ENCODE measurements at places on chromosomes 3 and 15. TPM values are rescaled to one million over a fixed set of nuclear protein-coding genes. Genes with fewer than 3 reads are reported as not detected.
A peak's percentile ranks its signal among the peaks of the same experiment; 100 is the strongest.

DNA sequence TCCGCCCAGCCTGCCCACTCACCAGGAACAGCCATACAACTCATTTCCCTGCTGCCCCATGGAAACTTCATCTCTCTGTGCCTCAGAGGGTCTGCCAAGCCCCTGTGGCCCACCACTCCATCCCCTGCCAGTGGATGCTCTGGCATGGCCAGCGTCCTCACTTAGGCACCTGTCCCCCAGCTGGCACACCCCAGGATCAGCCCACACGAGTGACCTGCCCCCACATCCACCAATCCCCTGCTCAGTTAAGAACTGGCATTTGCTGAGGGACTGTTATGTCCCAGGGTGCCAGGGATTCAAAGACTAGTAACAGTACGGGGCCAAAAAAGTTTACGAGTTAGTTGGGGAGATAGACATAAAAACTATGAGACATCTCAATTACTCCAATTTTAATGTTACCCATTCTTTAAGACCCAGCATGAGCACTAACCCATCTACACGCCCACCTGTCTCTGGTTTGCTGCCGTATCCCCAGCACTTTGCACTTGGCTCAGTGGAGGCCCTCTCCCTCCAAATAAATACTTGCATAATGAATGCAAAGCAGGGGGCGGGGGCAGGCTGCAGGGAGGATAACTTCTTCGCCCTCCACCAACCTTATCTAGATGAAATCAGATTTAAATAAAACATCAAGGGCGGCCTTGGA lies 11.6 kb upstream of the BAHD1 start:
- DNase-seq = no peak

DNA sequence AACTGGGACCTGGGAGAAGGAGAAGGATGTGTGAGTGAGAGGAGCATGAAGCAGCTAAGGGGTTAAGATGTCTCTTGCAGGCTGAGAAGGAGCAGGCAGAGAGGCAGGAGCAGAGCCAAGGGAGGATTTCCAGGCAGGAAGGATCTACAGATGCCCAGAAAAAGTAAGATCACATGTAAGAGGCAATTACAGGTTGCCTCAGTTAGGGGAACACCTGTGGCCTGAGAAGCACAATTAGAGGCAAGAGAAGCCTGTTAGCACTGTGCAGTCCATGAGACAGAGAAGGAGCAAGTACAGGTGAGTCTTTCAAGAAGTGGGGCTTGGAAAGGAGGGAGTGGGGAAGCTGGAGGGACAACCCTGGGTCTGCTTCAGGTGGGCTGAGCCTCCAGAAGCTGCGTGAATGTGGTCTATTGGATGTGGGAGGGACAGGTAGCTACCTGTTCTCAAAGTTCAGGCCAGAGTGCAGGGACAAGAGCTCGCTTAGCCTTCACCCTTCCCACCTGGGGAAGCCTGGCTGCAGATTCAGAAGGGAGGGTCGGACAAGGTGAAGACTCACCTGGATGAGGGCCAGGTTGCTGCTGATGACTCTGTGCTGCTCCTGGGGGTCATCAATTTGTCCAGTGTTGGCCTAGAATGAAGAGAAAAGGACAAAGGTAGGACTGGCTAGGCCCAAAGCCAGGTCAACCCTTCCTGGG lies 50.7 kb downstream of the SLC41A3 start:
- no peak for DNase-seq

GRCh38 chr15:49900006-49900902 lies 218.8 kb downstream of the ATP8B4 start:
- DNase-seq = no peak

- DNase-seq = peak; percentile 21
Measured at GRCh38 chr3:194294895-194295214, 56.3 kb downstream of the CPN2 start.

Gene AMIGO3
- 3.9 TPM for total RNA-seq

GRCh38 chr15:59845942-59846499 lies 156.9 kb upstream of the BNIP2 start:
- DNase-seq = no peak

- DNase-seq = no peak
Measured at GRCh38 chr15:78641749-78642275, 802 bp upstream of the CHRNB4 start.

DNA sequence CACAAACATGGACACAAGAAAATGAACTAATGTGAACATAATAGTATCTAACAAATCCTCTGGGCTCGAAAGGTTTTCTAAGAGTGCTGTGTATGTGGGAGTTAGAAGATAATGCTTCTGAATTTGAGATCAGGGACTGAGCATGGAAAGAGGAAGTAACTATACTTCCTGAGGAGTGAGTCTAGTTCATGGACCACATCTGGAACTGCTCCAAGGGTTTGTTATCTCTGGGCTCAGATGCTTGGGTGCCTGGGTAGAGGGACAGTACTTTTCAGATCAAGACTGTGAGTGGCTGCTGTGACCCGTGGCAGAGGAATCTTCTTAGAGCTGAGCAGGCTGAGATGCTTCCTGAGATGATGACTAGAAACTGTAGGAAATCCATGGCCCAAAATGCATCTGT lies 28.5 kb downstream of the TBC1D23 start:
- DNase-seq = no peak

Gene SLC38A3
- total RNA-seq = 0.90 TPM

All from WTC11 (cell line).